NCI-H526 (cell line): ENCODE measurements at places on chromosomes 6 and 20.

DNA sequence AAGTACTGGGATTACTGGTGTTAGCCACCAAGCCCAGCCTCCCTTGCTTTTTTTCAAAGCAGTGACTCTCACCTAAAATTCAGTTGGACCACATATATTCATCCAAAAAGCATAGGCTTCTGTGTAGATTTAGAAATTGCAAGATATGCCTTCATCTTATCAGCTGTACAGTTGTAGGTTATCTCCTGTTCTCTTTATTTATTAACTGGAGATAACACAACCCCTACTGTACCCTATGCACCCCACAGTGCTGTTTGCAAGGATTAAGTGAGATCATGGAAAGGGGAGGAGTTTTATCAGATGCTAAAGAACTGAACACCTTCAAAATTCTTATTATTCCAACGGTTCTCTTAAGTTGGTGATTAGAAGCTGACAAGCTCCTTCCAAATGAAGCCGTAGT, 164.4 kb upstream of the JARID2 start:
- no peak for DNase-seq

- DNase-seq, result no peak
Measured at GRCh38 chr20:4691753-4692152, 30.0 kb upstream of the PRND start.

- DNase-seq, result no peak
Measured at GRCh38 chr6:51513891-51514747, 573.3 kb downstream of the PKHD1 start.

DNA sequence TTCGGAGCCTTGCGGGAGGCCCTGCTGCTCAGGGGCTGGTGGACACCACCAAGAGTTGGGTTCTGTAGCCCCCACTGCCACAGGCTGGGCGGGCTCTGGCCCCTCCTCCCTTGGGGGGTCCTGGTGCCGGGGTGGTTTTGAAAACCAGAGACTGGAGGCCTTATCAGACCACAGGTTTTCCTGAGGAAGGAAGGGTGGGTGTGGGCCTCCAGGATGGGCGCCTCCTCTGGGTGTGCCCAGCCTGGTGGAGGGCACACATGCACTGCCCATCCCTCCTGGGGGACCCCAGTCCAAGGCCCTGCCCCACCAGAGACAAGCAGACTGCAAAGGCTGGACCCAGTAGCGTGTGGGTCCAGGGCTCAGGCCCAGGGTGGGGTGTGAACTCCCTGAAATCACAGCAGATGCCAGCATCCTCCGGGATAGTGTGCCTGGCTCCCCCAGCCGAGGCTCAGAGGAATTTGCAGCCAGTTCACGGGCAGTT, 13.5 kb upstream of the ZBTB46 start:
- DNase-seq, result no peak

DNA sequence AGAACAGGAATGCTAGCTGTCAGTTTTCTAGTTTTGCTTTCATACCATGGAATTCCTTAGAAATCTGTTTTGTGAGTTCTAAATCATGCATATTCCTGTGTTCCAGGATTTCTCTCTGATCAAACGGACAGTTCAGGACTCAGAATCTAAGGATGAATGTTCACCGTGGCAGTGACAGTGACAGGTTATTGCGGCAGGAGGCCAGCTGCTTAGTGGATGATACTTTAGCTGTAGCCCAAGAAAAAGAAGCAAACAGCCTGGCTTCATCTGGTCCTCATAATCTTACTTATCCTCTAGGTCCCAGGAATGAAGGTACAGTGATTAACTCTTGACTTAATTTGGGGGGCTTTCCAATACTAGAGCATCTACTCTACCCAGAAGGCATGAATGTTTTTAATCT, 27.1 kb downstream of the KCTD20 start:
- DNase-seq, result no peak

DNA sequence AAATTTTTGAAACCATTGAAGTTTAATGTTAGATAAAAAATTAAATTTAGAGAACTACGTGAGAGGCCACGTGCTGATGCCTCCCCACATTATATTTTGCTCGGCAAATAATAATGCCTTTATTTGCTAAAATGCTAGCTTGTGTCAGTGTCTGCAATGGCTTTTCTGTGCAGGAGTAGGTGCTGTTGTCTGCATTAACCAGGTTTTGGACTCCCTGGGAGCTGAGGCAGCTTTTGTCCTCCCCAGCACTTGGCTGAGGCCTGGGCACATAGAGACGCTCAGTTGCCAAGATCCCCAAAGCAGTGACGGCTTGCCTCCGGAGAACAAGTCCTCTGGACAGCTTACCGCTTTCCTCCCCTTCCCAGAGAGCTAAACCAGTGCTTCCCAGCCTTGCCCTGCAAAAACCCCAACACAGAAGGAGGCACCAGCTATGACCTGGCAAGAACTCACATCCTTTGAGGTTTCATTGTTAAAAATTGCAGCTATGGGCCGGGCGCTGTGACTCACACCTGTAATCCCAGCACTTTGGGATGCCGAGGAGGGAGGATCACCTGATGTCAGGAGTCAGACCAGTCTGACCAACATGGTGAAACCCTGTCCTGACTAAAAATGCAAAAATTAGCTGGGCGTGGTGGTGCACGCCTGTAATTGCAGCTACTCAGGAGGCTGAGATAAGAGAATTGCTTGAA, 59.9 kb downstream of the KAT14 start:
- DNase-seq, result no peak

- DNase-seq, result no peak
Measured at GRCh38 chr6:157263146-157263545, 60.2 kb downstream of the TMEM242 start.
